T-helper 2 cell (primary cell): ENCODE measurements at places on chromosomes 3 and 15.

DNA sequence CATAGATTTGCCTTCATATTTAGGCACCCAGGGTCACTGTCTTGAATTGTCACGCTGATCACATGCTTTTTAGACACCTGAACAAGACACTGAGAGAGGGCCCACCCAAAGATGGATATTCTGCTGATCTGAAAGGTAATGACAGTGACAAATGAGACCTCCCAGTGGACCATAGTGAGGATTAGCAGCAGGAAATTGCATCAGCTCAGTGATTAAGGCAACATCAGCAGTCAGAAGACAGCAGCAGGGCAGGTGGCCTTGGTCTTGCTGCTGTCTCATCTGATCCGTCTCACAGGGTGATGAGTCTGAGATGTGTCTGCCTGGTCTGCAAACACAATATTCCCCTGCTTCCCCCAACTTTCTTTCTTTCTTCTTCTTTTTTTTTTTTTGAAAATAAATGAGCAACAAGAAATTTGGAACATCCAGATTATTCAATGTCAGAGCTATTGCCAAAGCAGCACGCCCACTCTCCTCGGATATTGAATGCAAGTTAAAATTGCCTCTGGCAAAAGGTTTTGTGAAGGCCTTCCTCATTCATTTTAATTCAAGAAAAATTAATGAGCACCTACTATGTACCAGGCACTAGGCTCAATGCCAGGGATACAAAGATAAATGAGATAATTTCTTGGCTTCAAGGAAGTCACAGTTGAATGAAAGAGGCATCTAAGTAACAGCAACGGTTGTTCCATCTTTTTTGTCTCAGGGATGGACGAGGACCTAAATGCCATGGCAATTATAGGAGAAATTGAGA lies 14.1 kb downstream of the OTOL1 start:
- no peak for DNase-seq

GRCh38 chr15:29799859-29800258 lies 22.4 kb downstream of the TJP1 start:
- no peak for DNase-seq

GRCh38 chr15:74464216-74464615 lies 3.3 kb upstream of the UBL7 start:
- no peak for DNase-seq

DNA sequence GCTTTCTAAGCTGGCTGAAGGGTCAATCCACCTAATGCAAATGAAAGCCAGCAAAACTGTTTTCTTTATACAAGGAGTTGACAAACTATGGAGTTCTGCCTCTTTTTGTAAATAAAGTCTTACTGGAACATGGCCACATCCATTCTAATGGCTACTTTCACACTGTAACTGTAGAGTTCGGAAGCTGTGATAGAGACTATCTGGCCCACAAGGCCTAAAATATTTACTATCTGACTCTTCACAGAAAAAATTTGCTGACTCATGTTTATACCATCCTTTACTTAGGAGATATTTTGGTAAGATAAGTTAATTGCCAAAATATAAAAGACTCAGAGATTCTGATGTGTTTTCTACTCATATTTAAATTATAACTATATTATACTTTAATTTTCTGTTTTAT lies 93.7 kb upstream of the GK5 start:
- DNase-seq, result no peak
